ENCODE measurements at places on chromosomes 4 and X.

GRCh38 chr4:8507196-8507570, 66.6 kb downstream of the TRMT44 start:
- DNase-seq, result no peak

DNA sequence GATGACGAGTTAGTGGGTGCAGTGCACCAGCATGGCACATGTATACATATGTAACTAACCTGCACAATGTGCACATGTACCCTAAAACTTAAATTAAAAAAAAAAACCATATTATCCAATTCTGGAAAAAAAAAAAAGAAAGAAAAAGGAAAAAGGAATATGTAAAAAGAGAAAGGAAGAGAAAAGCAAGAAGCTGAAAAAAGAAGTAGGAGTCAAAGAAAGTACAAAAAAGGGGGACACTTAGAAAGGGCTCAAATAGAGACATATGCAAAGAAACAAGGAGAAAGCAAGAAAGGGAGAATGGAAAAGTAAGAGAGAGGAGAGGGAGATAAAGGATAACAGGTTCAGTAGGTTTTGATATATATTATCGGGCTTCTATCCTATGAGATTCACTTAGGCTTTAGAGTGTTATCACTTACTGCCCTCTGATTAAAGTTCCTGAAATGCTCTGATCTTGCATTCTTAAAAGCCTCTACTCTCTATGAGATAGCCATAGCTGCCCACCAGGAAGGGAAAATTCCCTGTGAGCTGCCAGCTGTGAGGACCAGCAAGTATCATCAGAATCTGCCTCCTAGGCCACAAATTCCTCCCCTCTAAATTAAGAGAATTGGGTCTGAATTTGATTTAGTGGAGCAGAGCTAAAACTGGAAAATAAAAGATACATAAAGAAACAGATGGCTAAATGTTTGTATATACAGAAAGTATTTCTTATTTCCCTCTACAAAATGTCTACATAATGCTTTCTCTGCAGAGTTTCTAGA, 95.2 kb downstream of the AMMECR1 start:
- DNase-seq, result no peak

- no peak for DNase-seq
Measured at GRCh38 chr4:67746797-67747495, 7.2 kb downstream of the GNRHR start.

DNA sequence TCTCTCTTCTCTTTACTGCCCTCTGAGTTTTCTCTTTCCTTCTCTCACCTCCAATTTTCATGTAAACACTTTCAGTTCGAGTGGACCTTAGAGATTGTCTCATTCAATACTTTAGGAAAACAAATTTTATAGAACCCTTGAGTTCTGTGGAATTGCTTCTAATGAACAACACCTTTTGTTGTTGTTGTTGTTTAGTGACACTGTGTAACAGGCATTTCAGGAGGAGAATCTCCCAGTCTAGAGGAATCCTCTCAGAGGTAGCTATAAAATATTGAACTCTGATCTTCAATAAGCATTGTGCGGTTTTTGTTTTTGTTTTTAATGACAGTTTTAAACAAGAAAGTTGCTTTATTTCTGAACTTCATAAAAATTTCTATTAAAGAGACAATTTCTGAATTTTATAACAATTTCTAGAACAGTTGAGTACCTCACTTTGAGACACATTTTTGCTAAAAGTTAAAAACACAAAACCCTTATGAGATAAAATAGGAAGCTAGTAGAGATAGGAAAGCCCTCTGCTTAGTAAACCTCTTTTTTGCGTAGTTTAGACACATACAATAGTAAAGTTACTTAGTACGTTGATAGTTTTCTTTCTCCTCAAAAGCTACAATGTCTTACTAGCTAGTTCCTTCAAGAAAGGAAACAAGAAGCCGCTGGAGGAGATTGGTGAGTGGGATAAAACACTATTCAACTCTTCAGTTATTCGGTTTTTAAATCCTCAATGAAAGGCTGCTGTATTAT, 38.8 kb downstream of the CLCN3 start:
- no peak for DNase-seq

- DNase-seq, result no peak
Measured at GRCh38 chr4:74539044-74539790, 94.3 kb downstream of the AREG start.

DNA sequence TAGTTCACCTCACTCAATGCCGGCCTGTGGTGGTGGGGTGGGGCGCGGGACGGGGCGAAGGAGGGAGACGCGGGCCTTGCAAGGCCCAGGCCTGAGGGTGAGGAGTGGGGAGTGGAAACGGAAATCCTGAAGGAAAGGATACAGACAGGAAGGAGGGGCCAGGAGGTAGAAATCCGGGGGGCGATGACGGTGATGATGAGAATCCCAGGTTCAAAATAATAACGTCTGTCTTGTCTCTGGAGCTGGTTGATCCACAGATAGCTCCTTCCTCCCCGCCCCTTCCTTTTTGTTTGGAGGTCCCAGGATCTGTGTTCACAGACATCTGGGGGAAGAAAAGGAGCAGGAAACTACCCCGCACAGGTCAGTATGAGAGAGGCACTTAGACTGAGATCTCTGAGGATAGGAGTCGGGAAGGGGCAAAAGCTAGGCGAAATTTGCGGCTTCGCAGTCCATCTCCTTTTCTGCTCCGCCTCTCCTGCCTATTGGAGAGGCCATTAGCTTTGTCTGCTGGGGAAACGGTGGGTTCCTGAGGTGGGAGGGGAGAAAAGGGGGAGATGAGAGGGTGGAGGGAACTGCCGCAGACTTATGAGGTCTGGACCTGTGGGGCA, 746 bp downstream of the TCEAL7 start:
- DNase-seq, result no peak

DNA sequence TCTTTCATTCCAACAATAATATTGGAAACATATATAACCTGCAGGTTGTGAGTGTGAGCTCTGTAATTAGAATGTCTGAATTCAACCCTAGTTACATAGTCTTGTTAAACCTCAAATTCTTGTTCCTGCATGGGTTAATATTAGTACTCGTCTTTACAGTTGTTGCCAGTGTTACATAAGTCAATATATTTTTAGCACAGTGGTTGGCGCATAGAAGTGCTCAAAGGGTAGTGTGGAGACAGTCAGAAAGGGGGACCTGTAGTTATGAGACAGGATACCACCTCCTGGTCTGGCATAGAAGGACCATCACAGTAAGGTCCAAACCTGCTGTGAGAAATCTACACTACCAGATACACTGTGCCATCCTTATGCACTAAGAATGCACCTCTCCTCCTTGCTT, 1045.9 kb upstream of the SLIT2 start:
- DNase-seq, result no peak

GRCh38 chr4:183347566-183347965, 25.3 kb upstream of the CLDN24 start:
- DNase-seq, result no peak

DNA sequence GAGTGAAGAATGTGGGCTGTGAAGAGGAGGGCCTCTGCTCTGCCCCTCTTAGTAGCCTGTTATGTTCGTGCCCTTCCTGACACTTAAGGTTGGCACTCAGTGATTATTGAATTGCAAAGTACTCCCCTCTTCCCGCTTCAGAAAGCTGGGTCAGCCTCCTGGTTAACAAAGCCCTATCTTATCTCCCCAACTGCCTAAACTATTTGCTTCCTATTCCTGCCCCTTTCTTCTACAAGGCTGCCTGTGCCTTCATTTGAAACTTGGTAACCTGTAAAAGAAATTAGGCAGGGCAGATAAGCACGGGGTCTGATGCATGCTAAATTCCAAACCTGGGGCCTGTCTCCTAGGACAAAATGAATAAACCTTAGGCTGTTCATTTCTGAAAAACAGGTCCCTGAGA, 23.1 kb upstream of the TMEM150C start:
- no peak for DNase-seq

GRCh38 chr4:109969919-109970318, 57.2 kb downstream of the EGF start:
- no peak for DNase-seq

All from stimulated activated CD8-positive, alpha-beta memory T cell treated with anti-CD3 and anti-CD28 coated beads, Interleukin-7, amount 100 ng/mL, for 4 hours (primary cell).